ENCODE measurements at places on chromosomes 7 and 10. TPM values are rescaled to one million over a fixed set of nuclear protein-coding genes. Genes with fewer than 3 reads are reported as not detected.
A peak's percentile ranks its signal among the peaks of the same experiment; 100 is the strongest.

DNA sequence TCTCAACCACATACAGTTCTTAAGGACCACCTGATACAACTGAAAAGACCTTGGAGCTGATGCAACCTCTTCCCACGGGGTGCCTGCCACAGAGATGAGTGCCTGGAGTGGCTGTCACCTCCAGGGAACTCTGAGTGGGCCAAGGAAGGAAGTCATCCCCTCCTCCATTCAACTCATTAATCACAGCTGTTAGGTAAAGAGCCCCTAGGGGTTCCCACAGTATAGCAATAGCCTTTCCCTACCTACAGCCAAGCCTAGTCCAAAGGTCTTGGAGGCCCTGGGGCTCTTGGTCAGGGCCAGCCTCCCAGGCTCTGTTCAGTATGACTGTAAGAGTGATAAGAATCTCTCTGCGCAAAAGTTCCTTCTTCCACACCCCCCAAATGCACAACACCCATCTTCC lies 70.4 kb upstream of the NFE2L3 start:
- DNase-seq: no peak

DNA sequence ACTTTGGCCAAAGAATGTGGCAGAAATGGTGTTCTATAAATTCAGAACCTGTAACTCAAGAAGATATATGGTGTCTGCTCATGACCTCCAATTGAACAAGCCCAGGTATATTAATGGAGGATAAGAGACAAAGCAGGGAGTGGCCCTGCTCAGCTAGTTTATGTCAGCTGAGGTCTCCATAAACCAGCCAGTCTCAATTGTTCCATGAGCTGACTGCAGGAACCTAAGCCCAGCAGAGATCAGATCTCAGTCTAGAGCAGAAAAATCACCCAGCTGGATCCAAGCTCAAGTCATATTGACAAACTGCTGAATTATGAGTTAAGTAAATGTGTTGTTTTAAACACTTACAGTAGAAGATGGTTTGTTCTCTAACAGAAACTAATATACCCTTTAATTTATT lies 105.5 kb upstream of the SGCE start:
- no peak for DNase-seq

DNA sequence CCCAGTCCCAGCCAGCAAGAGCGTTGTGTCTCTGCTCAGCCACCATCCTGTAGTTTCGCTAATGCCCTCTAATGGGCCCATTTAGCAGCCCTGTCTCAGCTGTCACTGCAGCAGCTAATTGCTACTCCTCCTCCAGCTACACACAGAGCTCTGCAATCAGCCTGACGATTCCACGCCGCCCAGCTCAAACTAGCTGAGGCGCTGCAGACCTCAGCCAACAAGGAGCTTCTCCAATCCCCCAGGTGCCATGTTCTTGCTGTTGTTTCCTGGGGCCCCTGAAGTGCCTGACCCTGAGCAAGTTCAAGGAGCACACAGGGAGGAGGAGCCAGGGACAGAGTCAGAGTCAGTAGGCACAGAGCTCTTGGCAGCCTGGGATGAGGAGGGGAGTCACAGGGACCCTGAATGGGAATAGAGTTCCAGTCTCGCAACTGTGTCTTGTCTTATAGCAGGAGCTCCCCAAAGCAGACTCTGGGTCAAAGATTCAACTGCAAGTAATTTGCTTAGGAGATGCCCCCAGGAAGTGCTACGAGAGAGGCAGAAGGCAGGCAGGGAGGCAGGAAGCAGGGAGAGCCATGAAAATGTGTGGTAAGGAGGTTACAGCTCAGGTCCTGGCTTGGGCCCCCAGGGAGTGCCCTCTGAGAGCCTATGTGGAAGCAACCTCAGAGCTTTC lies 135.8 kb upstream of the UNC5B start:
- no peak for DNase-seq

- DNase-seq: no peak
Observed at GRCh38 chr10:48520594-48520993, 84.3 kb downstream of the ARHGAP22 start.

The PRR15 gene
- 1.3 TPM for total RNA-seq

The TLL2 gene
- total RNA-seq: 1.5 TPM

GRCh38 chr7:104972500-104972899 lies 41.5 kb upstream of the KMT2E start:
- no peak for DNase-seq

GRCh38 chr10:36886303-36886891 lies 239.0 kb upstream of the ANKRD30A start:
- no peak for DNase-seq

GRCh38 chr10:6035931-6036575 lies 26.1 kb downstream of the IL2RA start:
- no peak for DNase-seq

The SH3PXD2A gene
- 24.6 TPM for total RNA-seq

DNA sequence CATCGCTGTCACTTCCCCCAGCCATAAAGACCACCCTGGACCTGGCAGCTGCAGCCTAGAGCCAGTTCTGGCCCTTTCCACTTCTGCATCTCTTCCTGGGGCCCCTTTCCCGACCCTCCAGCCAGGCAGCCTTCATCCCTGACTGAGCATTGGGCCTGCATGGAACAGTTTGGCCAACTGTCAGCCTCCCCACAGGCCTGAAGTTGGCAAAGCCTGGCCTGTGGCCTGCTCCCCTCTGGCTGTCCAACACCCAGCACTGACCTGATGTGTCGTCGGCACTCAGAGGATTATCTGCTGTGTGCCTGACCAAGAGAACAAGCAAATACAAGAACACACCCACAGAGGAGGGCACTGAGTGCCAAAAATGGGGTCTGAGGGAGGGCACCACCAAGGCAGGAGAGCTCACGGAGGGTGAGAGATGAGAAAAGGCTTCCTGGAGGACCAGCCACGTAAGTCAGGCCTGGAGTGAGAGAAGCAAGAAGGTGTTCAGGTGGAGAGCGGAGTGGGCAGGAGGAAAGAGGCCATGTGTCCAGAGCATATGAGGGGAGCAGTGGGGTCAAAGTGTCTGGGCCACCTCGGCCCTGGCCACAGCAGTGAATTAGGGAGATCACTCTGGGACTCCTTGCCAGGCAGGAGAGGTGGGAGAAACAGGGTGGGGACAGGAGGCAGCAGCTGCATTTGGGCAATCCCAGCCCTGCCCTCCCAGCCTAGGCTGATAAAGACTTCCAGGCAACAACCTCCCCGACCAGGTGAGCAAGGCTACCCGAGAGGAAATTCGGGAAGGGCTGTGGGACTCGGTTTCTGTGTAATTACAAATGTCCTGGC lies 4.5 kb downstream of the GPRIN2 start:
- peak; percentile 25 for DNase-seq

Measured in left cardiac atrium (tissue), 4 donors.